CD4-positive, alpha-beta T cell treated with Interleukin-6 for 4 hours (primary cell): ENCODE measurements at places on chromosomes 4 and X.

GRCh38 chrX:153992180-153992579 is 19.6 kb downstream of the TMEM187 start:
- no peak for DNase-seq

DNA sequence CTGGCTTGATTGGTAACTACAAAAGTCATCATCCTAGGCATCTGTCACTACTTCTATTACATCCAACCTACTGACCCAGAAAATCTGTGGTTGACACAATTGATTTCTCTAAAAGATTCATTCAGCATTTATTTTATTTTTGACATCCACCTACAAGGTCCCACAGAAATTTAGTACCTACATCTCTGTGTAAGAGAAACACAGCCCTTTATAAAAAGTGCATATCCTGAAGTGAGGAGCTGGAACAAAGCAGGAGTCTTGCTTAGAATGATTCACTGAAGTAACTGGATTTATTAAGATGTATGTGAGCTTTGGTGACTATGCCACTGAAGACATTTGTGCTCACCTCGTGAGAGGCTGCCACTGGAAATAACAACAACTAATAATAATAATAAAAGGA is 391.0 kb downstream of the GPAT3 start:
- no peak for DNase-seq

GRCh38 chrX:9327747-9328145 is 137.1 kb upstream of the TBL1X start:
- DNase-seq, result no peak

DNA sequence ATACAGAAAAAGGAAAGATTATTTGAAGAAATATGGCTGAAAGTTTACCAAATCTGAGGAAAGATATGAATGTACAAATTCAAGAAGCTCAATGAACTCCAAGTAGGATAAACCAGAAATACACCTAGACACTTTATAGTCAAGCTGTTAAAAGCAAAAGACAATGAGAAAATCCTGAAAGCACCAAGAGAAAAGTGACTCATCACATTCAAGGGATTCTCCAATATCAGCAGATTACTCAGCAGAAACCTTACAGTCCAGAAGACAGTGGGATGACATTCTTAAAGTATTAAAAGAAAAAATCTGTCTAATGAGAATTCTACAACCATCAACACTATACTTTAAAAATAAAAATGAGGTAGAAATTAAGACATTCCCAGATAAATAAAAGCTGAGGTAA is 223.8 kb upstream of the ZCCHC13 start:
- DNase-seq, result no peak

GRCh38 chrX:22968494-22968893 is 31.3 kb upstream of the DDX53 start:
- DNase-seq, result no peak

- no peak for DNase-seq
These were observed 1.2 kb downstream of the CTSO start for GRCh38 chr4:155952501-155952901.

DNA sequence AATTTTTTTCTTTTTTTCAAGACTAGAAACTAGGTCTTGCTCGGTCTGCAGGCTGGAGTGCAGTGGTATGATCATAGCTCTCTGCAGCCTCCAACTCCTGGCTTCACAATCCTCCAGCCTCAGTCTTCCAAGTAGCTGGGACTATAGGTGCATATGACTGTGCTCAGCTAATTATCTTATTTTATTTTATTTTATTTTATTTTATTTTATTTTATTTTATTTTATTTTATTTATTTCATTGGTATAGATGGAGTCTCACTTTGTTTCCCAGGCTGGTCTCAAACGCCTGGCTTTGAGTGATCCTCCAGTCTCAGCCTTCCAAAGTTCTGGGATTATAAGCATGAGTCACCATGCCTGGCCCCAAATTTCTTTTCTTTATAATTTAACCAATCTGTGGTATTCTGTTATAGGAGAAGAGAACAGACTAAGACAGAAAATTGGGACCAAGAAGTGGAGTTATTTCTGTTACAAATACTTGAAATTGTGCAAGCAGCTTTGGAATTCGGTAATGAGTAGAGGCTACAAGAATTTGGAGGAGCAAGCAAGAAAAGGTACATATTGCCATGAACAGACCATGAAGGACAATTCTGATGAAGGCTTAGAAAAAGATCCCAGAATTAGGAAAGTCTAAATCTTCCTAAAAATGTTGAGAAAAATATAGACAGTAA is 4.0 kb upstream of the PRDM5 start:
- DNase-seq, result no peak

- DNase-seq, result no peak
These were observed 65.8 kb downstream of the TEC start for GRCh38 chr4:48203819-48204218.
